Esophagus squamous epithelium (tissue), 5 donors: ENCODE measurements at places on chromosomes 12 and 14. TPM values are rescaled to one million over a fixed set of nuclear protein-coding genes. Genes with fewer than 3 reads are reported as not detected.

DNA sequence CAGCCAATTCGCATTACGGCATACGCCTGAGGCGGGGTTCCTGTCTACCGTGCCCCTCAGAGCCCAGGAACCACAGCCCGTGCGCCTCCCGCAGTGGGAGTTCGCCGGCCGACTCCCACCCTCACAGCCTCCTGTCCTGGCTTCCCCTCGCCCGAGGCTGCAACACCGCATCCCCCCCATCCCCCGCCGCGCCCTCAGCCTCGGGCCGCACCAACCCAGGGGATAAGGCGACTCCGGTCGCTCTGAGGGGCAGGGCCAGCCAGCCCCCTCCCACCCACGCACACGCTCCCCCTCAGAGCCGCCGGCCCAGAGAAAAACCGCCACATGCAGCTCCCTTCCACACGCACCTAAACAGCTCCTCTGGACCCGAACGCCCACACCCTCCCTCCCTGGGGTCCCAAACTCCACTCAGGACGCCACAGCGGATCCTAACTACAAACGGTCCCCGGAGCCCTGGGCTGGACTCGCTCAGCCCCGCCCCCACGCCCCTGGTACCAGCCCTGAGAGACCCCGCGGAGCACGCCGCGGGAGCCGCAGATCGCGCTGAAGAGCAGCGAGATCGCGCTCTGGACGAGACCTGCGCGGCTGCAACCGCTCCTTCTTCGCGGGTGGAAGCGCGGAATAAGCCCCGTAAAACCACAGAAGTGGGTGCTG is at the start of gene C14orf39:
Gene C14orf39, minus strand, starts transcription at position 466 of the 654 bp plus-strand sequence. CDS start 985 bp downstream, outside the sequence.
- no peak for DNase-seq

- no peak for DNase-seq
Observed at GRCh38 chr12:98821232-98821631, 176.1 kb downstream of the APAF1 start.

- no peak for DNase-seq
Observed at GRCh38 chr14:32706721-32707519, 231.8 kb upstream of the NPAS3 start.

DNA sequence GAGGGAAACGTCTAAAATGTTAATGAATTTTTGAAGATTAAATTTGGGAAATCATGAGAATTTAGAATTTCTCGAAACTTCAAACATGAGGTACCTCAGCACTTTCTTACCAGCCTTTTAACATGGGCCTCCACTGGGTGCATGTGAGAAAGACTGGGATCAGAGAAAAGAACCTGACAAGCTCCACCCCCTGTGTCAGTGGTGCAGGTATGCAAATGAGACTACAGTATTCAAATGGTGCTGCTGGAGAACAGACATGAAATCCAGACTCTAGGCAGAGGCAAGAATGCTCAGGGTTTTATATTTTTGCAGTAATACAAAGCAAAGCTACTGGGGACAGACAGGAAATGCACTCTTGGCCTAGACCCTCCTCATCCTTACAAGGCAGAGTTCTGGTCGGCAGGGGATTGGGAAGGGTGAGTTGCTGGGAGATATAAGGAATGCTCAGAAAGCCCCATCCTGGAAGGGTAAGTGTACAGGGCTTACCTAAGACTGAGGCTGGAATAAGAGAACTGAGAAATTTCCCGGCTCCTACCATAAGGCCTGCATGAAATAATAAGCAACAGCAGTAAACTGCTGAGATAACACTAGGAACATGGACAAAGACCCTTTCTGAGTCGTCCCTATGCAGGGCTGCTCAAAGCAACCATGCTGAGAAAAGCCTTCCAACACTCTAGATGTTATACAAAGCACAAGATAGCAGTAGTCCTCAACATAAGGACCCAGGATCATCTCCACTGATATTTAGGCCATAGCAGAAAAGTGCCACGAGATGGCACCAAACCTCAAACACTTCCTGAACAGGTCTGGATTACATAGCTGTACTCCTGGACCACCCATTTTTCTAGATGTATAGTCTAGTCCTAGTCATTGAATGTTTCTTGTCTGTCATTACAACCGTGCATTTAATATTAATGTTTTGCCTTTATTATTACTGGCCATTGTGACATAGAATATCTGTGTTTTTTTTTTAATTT is 260.8 kb downstream of the RASSF9 start:
- DNase-seq, result no peak

GRCh38 chr12:111034083-111034885 is 113.9 kb upstream of the MYL2 start:
- DNase-seq, result no peak

DNA sequence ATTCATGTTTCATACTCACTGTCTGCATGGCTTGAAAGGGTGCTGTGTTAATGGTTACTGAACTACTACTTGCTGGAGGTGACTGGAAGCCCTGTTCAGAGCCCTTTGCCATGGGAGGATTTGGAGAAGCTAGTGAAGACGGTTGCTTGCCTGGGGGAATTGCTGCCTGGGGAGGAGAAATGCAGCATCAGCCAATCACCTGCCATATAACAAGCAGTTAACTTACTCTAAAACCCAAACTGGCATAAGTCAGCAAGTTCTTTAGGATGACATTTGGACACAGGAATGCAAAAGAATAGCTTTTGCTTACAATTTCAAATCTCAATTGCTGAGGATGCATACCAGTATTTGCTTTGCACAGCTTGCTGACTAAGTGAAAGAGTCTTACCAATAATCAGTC is 23.4 kb upstream of the IPO8 start:
- no peak for DNase-seq

DNA sequence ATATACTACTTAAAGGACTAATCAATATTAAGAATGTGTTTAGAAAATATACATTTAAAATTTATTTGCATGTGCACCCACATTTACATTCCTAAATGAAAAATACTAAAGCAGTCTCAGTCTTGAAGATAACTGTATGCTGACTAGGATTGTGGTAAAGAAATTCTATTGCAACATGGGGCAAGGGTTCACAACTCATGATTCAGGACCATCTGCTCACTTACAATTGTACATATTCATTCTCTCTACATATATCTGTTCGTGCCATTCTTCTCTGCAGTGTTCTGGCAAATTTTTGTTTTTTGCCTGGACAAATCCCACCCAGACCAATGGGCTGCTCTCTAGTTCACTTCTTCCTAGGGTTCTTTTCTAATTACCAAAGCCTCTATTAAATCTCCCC is 417.2 kb upstream of the NOVA1 start:
- DNase-seq, result no peak

GRCh38 chr12:106235770-106236169 is 12.1 kb downstream of the CKAP4 start:
- no peak for DNase-seq

DNA sequence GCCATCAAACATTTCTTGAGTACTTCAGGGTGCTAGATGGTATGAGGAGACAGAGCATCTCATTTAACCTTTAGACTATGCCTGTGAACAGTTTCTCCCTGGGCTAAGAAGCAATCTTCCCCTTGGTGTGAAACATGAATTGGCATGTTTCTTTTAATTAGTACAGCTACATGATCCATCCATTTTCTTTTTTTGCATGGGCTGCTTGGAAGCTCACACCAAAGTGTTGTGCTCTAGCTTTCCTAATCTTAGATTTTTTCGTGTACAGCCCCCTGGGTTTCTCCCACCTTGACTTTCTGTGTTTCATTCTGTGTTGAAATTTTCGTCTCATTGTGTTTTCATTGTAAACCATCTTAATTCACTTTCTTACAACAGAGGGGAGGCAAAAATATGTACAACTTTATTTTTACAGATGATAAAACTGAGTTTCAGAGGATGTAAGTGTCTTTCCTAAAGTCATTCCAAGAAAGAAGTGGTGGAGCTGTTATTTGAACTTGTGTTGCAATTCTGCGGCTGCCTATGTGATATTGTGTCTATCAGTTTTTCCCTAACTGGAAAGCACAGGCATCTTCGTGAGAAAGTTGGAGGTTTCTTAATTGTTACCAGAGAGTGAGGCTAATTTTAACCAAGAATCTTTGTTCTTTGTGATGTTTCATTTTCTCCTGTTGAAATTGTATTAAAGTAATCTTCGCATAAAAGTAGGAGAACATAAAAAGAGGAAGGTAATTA is 64.5 kb downstream of the DAAM1 start:
- no peak for DNase-seq

DNA sequence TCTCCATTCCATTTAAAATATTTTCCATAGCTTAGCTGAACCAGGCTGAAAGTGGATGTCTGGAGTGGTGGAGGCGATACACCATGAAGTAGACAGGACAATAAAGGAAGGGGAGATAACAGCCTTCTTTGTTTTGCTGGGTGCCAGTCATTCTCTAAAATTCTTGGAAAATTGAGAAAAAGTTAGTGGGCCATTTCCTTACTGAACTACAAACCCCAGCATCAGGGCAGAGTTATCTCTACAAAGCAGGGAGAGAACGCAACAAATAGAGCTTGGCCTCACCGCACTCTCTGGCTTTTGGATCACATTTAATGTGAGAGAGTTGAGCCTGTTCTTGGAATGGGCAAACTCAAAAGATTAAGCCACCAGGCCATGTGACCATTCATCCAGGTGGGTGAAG is 41.2 kb upstream of the LRRC10 start:
- no peak for DNase-seq

DNA sequence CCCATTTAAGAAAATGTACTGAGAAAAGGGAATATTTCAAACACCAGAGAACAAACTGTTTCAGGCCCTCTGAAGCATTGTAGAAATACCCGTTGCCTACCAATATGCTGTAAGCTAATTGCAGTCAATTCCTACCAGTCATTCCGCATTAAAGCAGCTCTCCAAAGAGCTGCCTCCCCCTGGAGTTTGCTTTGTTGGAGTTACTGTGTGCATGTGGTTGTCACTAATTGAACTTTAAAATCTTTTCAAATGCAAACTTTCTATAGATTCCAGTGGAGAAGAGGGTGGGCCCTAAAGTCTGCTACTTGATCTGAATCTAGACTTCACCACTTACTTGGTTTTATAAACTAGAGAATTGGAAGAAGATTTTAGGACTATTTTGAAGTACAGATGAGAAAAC is 112.7 kb downstream of the PLXNC1 start:
- DNase-seq, result no peak

GRCh38 chr14:64296561-64296960 is 2.4 kb upstream of the ESR2 start:
- no peak for DNase-seq

DNA sequence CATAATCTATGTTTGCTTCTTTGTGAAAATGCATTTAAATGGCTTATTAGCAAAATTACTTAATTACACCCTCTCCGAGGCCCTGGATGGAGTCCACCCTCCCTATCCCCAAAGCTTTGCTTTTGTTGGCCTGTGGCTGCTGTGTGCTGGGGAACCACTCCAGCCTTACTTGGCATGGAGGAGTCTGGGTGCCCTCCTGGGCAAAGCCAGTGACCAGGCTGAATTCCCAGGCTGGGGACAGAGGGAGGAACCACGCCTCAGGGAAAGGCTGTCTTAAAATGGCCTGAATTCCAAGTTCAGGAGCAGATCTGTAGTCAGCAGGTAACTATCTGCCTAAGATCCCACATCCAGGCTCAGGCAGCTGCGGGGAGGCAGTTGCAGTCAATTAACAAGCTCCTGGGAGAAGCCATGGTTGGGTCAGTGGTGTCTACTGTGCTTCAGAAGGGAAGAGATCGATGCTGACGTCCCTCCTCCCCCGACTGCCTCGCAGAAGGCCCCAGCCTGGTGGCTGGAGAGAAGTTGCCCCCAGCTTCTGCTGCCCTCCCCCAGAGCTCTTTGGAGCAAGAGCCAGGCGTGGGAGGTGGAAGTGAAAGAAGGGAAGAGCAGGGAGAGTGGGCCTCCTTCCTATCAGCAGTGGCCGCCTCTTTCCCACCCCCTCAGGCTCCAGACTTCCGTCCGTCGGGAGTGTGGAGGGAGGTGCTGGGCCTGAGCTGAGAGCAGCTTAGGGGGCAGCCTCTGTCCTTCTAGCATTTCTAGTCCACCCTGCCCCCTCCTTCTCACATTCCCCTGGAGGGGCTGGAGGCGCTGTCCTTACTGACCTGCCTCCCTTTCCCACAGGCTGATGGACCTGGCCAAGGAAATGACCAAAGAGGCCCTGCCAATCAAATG is 11.3 kb downstream of the VASH1 start:
- no peak for DNase-seq

DNA sequence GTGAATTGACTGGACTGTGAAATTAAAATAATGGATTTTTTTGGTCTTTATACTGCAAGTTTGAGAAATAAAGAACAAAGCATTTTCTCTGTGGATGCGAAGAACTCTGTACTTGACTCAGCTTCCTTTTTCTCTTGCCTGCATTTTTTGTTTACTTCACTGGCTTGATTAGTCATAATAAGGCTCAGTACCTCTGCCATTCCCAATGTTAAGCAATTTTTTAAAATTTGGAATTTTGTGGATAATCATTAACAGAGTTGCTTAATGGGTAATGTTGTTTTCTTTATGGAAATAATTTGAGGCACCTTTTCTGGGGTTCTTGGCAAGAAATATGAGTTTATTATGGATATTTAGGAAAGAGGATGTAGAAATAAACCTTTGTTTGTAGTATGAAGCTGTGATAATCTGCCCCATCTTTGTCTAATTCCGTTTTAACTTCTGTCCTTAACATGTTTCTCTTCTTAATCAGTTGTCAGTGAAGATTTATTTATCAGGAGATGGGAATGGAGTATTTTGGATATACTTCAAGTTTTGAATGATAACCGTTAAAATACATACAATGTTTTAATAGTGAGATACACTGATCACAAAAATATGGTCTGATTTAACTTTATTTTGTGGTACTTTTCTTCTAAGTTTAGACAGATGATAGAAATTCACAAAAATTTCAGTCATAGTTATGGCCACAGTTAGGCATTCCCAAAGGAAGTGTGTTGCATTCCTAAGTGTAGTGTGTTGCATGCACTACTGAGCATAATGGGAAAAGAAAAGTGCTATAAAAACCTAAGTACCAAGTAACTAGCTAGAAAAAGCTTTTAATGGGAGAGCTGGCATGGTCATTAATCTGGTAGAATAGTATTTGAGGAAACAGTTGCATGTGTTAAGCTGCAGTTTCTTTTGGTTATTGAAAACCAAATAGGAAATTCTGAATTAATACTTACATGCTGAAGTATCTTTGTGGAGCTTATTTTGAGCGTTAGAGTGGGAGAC is 27.7 kb downstream of the WNK1 start:
- DNase-seq, result no peak

DNA sequence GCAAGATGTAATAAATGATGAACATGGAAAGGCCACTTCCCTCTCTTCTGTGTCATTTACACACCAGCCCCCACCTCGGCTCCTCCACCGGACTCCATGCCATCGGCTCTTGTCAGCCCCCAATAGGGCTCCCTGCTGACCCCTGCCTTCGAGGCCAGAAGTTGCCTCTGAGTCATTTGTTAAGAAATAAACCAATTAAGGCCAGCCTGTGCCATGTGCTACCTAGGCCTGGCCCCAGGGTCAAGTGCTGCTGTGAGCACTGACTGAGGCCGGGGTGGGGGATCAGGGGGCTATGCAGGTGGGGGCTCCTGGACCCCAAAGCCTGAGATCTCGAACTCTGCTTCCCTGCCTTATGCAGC is 53.2 kb downstream of the TESC start:
- DNase-seq, result no peak

GRCh38 chr14:92577321-92577742 is 63.8 kb downstream of the RIN3 start:
- DNase-seq, result no peak

Gene KRT85
- total RNA-seq, result not detected

Gene MYF5
- not detected for total RNA-seq

Gene NCAPD2
- 72.6 TPM for total RNA-seq

Gene DLGAP5
- total RNA-seq, result 5.4 TPM

Gene PLEKHG7
- not detected for total RNA-seq

Gene PRIMA1
- 1.1 TPM for total RNA-seq

Gene ZNF140
- 10.8 TPM for total RNA-seq

Gene SERPINA10
- not detected for total RNA-seq

Gene ANO4
- not detected for total RNA-seq

Gene BMAL2
- total RNA-seq, result 32.6 TPM
